ENCODE measurements at places on chromosomes 7 and 10.

DNA sequence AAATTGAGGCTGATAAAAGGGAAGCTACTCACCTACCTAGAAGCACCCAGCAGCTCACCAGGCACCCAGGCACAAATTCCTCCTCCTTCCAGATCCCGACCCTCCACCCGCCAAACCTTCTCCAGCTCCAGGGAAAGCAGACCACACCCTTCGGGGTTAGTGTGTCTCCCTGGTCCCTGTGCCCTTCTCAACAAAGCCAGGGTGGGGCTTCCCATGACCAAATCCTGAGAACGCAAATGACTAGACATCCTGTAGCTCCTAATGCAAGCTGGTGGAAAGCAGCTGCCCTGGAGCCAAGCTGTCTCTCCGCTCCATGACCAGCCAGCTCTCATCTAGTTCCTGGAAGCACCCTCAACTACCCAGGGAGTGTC, 4.4 kb downstream of the TBX20 start:
- DNase-seq, result no peak

- DNase-seq, result no peak
These were observed 191.7 kb upstream of the IMMP2L start for GRCh38 chr7:111753968-111754367.

GRCh38 chr10:92091965-92092364, 168.4 kb downstream of the BTAF1 start:
- no peak for DNase-seq

DNA sequence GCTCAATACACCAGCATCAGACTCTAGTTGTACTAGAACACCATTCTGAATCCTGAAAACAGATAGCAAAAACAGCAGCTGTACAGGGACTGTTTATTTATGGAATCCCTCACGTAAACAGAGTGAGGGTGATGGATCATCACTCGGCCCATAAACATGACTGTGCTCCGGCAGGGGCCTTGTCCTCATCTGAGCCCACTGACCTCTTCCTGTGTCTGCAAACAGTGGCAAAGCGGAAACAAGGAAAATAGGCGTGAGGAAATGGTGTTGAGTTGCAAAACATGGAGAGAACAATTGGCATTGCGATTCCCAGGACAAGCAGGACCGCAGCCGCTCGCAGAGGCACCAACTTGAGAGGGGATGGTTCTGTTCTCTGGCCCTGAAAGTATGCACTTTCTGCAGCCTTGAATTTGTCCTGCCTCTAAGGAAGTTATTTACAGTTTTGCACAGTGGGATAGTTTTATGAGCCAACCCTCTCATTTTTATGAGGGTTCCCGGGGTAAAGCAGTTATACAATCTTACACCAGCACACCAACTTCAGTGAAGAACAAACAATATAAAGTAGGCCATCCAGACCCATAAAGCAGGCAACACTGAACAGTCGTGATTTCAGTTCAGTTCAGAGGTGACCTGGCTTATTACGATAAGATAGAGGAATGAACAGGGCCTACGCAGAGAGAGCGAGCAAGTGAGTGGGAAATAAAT, 248.0 kb upstream of the FZD8 start:
- no peak for DNase-seq

DNA sequence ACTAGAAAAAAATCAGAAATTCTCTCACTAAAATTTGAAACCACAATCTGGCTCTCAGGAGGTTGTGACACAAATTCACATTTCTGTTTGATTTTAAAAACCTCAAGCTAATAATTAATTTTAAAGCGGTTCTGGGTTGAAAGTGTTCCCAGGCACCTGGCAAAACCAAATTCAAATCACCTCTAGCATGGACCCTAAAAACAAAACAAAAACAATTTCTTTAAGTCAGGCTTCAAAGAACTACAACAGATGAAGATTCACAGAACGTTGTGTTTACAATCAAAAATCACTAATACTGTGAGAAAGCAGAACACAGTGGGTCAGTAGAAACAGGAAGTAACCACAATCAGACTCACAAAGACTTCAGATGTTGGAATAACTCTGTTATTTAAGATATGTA, 7.2 kb upstream of the RELN start:
- no peak for DNase-seq

DNA sequence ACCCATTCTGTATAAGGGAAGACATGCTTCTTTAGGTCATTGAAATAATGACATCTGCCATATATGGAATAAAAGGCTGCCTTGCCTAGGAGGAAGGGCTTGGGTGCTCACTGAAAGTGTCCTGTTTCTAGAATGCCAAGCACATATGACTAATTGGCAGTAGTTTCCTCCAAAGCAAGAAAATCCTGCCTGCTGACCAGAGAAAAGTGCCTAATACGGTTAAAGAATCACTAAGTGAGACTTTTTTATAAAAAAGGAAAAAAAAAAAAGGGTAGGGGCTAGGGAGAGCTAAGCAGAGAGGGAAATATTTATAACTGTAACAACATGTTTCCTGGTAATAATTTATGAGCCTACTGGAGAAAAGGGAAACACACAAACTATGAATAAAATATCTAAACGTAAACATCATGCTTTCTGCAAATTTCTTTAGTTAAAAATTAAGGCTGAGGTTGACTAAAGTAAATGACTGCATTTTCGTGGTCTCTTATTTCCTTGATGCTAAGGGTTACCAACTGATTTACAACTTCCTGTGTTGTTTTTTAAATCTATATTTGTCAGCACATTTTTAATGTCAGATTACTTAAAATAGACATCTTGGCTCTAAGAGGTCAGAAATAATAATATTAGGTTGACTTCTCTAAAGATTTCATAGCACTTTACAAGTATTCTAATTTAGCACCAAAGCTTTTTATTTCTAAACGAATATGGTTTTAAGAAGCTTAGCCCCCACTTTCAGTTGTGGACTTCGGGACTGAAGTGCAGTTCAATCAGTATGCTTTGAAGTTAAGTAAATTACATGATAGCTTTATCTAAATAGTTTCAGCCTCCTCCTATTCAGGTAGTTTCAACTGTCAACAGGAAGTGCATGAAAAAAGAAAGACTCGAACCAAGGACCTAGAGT, 89.6 kb downstream of the CABCOCO1 start:
- no peak for DNase-seq

DNA sequence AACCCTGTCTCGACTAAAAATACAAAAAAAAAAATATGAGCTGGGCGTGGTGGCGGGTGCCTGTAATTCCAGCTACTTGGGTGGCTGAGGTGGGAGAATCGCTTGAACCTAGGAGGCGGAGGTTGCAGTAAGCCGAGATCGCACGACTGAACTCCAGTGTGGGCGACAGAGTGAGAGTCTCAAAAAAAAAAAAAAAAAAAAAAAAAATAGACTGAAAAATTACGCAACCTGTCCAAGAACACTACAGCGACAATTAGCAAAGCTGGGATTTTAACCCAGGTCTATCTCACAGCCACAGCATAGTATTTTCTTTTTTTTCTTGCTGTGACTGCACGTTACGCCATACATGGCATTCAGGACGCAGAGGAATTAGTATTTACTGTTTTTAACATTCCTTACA, 1.1 kb upstream of the RABGEF1 start:
- no peak for DNase-seq

GRCh38 chr10:129035052-129035827, 431.8 kb upstream of the MGMT start:
- DNase-seq, result no peak

DNA sequence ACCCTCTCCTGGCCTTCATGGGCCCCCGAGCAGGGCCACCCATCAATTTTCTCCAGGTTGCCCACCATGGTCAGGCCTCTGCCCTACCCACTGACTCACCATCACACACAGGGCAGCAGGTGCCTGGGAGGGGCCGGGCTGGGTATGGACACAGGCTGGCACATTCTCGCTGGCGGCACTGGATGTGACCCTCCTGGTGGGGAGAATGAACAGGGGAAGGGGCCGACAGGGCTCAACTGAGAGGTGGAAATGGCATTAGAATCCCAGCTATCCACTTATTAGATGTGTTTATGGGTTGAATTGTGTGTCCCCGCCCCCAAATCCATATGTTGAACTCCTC, 16.4 kb downstream of the KCP start:
- DNase-seq, result no peak

GRCh38 chr10:116469437-116469836, 41.8 kb downstream of the PNLIPRP3 start:
- DNase-seq, result no peak

DNA sequence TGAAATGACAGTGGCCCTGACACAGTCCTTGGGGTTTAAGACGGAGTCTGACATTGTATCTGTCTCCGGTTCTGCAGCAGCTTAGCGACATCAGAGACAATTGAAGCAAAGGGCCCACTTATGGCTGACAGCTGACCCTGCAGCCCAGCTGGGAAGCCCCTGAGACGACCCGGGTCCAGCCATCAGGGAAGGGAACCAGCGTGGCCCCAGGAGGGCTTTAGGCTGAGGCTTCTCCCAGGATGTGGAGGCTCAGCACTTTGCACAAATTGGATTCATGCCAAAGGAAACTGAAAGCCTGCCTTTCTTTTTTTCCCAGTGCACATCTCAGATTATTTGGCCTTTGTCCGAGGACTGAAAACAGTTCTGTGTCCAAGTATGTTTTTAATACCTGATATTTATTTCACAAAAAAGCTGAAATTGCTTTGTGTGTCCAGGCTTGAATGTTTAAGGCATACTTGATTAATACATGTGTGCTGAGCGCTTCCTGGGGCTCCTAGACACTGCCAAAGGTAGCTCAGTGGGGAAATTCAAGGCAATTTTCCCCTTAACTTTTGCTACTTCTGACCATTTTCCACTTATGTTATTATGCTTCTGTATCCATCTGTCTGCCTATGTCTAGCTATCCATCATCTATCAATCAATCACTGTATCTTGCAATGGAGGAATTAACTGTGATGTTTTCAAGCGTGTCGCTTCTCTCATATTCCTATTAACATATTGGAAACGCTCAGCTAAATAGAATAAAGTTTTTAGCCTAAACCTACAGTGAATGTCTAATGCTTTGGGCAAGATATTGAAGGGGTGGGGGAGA, 34.8 kb downstream of the KLF6 start:
- no peak for DNase-seq

DNA sequence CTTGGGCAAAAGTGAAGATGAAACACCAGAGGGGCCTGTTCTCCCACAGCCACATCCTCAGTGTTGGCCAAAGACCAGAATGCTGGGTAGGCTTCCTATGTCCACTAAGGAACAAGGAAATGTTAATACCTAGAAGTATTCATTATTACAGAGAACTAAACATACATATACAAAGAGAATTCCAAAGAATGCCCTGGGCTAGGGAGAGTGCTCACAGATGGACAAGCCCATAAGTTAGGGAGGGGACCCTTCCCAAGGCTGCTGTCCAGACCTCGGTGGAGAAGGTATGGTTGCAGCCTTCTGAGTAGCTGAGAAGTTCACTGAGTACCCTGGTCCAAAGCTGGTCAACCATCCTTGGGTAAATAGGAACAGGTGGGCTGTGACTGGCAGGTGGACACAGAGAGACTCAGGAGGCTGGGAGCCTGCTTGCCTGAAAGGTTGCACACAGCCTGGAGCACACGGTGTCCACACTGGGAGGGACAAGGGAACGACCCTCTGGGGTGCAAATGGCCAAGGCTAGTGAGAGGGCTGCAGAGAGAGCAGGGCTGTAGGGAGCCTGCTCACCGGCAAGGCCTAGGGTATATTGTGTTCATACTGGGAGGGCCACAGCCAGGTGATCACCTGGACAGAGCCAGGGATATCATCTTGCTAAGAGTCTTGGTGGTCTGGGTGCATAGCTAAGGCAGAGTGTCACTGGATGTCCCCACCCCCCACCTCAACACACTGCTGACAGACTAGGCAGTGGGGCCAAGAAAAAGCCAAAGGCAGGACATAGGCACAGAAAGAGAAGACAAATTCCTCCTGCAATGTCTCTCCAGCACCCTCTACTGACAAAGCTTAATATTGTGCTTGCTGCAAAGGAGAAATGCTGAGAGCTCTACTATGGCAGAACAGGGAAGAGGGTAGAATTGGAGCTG, 40.3 kb downstream of the CPVL start:
- DNase-seq, result no peak

- no peak for DNase-seq
These were observed 25.6 kb downstream of the EZH2 start for GRCh38 chr7:148858489-148858888.

- no peak for DNase-seq
These were observed 465.6 kb upstream of the VSTM2A start for GRCh38 chr7:54076616-54077015.

DNA sequence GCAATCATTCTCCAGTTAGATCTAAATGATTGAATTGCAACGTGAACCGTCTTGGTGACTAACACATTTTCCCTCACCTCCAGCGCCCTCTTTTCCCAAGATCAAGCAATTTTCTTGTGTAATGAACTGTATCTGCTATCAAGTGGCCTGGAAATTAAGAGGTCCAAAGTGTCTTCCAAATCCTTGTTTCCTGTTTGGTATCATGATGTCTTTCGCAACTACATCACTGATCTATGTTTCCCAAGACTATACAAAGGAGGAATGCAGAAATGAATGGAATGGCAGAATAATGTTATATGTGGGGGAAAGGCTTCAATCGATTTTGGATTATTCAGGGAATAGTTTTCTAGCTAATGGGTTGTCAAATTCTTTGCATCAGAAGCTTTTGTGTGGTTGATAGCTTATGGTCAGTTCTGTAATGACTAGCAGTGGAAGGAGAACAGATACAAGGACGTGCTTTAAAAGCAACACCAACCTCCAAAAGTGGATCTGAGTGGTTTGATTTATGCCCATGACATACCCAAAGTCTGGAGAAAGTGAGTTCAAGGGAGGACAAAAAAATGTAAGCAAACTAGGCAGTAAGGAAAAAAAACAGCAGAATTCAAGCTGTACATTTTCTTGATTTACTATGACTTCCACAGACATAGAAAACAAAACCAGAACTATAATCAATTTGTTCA, 14.6 kb upstream of the ZEB1 start:
- DNase-seq, result no peak

DNA sequence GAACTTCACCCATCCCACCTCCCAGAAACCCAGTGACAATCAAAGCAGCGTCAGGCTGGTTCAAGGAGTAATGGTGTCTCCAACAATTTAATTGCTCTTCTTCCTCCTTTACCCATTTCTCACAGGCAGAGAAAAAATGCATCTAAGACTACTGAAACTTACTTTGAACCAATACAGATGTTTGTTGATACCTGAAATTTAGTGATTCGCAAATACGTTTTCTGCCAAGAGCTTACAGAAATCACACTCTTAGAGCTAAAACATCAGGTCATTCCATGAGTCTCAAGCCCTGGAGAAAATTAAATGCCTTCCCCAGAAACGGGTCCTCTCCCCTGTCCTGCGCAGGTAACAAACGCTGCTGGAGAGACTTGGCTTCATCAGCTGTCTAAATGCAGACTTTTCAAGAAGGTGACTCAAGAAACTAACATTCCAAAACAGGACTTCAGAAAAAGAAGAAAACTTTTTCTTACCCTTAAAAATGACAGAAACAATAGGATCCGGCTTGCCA, 443 bp downstream of the MYOF start:
- DNase-seq, result no peak

DNA sequence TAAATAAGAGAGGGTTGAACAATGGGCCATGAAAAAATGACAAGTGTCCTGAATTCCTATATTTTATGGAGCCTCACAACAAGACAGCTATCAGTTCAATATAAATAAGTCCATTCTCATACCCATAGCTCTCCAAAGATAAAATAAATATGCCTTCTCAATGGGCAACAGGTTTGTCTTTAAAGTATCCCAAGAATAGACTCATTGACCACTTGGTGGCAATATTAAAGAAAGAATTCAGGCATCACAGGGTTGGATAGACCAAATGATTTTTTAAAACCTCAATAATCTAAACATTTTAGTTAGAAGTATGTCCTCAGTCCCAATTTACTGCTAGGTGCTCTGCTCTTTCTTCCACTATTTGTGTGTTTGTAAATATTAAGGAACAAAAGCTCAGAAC, 165.1 kb upstream of the WNT16 start:
- no peak for DNase-seq

All from stimulated activated CD4-positive, alpha-beta T cell treated with anti-CD3 and anti-CD28 coated beads, TNF-alpha, amount 100 ng/mL, for 1 hour (primary cell).